NK-92 treated with Interleukin-12 subunit alpha and Interleukin-12 subunit beta, amount 100 ng/mL, for 24 hours (cell line): ENCODE measurements at places on chromosomes 2 and 18.

DNA sequence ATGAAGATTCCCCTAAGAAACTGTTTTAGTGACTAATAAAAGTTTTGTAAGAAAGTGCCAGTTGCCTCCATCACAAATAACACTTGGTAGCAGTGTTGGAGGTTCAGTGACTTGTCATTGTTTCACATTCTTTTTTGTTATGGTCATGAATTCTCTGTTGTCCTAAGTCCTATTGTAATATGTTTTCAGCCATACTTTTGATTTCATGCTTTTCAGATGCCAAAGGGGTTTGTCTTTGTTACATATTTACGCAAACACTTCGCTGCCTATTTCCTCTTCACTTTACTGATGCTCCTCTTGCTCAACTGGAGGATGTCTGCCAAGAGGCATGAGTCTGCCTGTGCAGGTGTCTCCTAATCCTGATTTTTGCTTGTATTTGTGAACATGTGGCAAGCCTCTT, 66.6 kb downstream of the PHLPP1 start:
- DNase-seq, result no peak

- no peak for DNase-seq
Observed at GRCh38 chr2:43329637-43330036, 103.2 kb upstream of the ZFP36L2 start.

- DNase-seq, result peak; percentile 41
Observed at GRCh38 chr18:24118750-24119577, 19.9 kb upstream of the CABYR start.

GRCh38 chr2:111688482-111688881, 195.5 kb downstream of the ANAPC1 start:
- DNase-seq, result no peak
